ENCODE measurements at places on chromosomes 1 and 21. TPM values are rescaled to one million over a fixed set of nuclear protein-coding genes. Genes with fewer than 3 reads are reported as not detected.
A peak's percentile ranks its signal among the peaks of the same experiment; 100 is the strongest.

GRCh38 chr1:205416322-205416721 lies 5.5 kb downstream of the LEMD1 start:
- H3K4me1 ChIP-seq: peaks cover 2% of the 10 kb centered on the region
- no peak overlapping the region for H3K27ac ChIP-seq
- DNase-seq: no peak
- H3K36me3 ChIP-seq: peaks cover 2% of the 10 kb centered on the region
- H3K4me3 ChIP-seq: no peak overlapping the region

GRCh38 chr1:11653861-11654136 lies 430 bp downstream of the FBXO2 start:
- no peak for DNase-seq
- H3K27me3 ChIP-seq: peaks cover 32% of the 10 kb centered on the region
- H3K4me1 ChIP-seq: peaks cover 9% of the 10 kb centered on the region

Gene PKLR
- 0.57 TPM for total RNA-seq

- H3K27ac ChIP-seq: no peak overlapping the region
- H3K36me3 ChIP-seq: no peaks in the 10 kb centered on the region
- H3K4me3 ChIP-seq: no peak overlapping the region
- H3K4me1 ChIP-seq: peaks cover 20% of the 10 kb centered on the region
- DNase-seq: no peak
Observed at GRCh38 chr1:154726443-154726842, 118.5 kb upstream of the ADAR start.

GRCh38 chr1:92748138-92748537 lies 36.8 kb downstream of the EVI5 start:
- H3K4me3 ChIP-seq: no peak overlapping the region
- no peak overlapping the region for H3K27ac ChIP-seq
- peaks cover 2% of the 10 kb centered on the region for H3K36me3 ChIP-seq
- no peak for DNase-seq
- H3K27me3 ChIP-seq: no peaks in the 10 kb centered on the region
- peaks cover 3% of the 10 kb centered on the region for H3K4me1 ChIP-seq

Gene NCAM2
- 0.60 TPM for total RNA-seq

DNA sequence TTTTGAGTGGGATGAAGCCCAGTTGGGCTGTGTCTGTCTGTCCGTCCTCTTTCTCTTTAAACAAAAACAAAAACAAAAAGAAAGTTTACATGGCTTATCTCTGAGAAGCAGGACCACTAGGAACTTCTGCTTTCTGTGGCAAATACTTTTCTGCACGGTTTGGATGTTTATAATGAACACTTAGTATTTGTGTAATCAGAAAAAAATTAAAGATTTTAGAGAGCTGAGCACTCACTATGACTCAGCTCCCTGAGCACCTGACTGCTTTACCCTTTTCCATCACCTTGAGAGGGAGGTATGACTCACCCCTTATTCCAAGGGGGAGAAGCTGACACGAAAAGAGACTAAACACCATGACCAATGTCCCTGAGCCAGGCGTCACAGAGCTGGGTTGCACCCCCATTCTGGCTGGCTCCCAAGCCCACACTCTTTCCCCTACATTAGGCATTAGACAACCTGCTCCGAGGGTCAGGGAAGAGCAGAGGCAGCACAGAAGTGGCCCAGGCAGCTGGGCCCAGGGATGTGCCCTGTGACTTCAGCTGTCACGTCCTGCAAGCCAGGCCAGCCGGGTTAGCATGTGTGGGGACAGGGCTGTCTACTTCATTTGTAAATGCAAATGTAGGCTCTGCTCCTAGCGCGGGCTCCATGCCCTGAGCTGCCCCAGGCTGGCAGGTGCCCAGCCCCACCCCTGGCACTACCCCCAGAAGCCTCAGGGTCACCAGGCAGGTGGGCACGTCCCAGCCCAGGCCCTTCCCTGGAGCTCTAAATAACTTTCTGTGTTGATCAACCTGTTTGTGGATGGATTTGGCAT lies 30.4 kb downstream of the RAP1GAP start:
- H3K4me1 ChIP-seq: peaks cover 2% of the 10 kb centered on the region
- DNase-seq: no peak
- no peaks in the 10 kb centered on the region for H3K36me3 ChIP-seq
- no peak overlapping the region for H3K4me3 ChIP-seq
- peaks cover 31% of the 10 kb centered on the region for H3K27me3 ChIP-seq

DNA sequence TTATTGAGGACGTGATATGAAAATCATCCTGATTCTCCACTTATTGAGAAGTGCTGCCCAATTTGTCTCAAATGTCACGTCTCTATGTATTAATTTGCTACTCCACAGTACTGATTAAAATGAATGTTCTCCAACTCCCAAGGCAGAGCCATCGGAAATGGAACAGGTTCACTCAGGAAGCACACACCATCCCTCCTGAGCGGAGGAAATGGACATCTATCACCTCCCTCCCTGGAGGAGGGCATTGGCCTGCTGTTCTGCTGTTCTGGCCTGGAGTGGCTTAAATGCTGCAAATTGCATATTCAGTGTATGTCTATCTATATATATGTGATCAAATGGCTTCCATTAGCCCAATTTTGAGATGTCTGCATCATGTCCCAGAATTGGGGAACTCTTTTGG lies 140.5 kb downstream of the CSMD2 start:
- H3K4me1 ChIP-seq: peaks cover 16% of the 10 kb centered on the region
- no peak for DNase-seq
- H3K4me3 ChIP-seq: no peak overlapping the region
- H3K36me3 ChIP-seq: no peaks in the 10 kb centered on the region
- no peak overlapping the region for H3K27ac ChIP-seq
- H3K27me3 ChIP-seq: peaks cover 10% of the 10 kb centered on the region

- no peak for DNase-seq
- H3K4me3 ChIP-seq: no peak overlapping the region
- no peaks in the 10 kb centered on the region for H3K36me3 ChIP-seq
- H3K27me3 ChIP-seq: no peaks in the 10 kb centered on the region
- no peak overlapping the region for H3K27ac ChIP-seq
Observed at GRCh38 chr1:87117761-87118368, 203.4 kb downstream of the HS2ST1 start.

GRCh38 chr1:33918368-33918767 lies 54.5 kb downstream of the HMGB4 start:
- H3K27me3 ChIP-seq: peaks cover 11% of the 10 kb centered on the region
- DNase-seq: no peak
- H3K4me3 ChIP-seq: no peak overlapping the region
- H3K4me1 ChIP-seq: no peaks in the 10 kb centered on the region
- no peak overlapping the region for H3K27ac ChIP-seq
- no peaks in the 10 kb centered on the region for H3K36me3 ChIP-seq

DNA sequence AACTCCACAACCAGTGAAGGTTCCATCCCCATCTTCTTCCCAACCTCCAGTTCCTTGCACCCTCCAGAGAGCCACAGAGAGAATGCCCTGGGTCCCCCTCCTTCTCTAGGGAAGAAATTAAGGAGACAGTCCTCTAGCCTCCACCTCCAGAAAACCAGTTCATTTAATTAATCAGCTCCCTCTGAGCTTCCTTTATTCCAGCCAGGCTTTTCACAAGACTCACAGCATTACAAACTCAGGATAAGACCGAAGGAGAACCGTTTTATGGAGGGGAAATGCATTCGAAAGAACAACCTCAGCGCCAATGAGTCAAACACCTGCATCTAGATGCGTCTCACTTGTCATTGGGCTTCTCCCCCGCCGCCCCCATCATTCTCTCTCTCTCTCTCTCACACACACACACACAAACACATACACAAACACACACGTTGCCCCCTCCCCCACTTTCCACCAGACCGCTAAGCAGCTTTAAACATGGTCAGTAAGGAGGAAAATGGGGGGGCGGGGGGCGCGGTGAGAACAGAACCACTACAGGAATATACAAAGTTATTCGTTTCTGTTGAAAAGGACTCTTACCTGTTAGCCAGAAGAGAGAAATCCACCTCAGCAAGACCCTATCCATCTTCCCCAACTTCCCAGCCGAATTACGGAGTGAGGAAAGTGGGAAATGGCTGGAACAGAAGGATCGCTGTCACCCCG lies 544 bp downstream of the ILDR2 start:
- no peak for DNase-seq
- peak overlapping the region; percentile 78 for H3K4me3 ChIP-seq
- peaks cover 81% of the 10 kb centered on the region for H3K27me3 ChIP-seq
- peaks cover 10% of the 10 kb centered on the region for H3K4me1 ChIP-seq
- no peaks in the 10 kb centered on the region for H3K36me3 ChIP-seq

- no peak for DNase-seq
- no peaks in the 10 kb centered on the region for H3K27me3 ChIP-seq
- peaks cover 18% of the 10 kb centered on the region for H3K4me1 ChIP-seq
- no peak overlapping the region for H3K27ac ChIP-seq
- H3K4me3 ChIP-seq: no peak overlapping the region
- H3K36me3 ChIP-seq: no peaks in the 10 kb centered on the region
Observed at GRCh38 chr21:15437883-15438282, 291.9 kb upstream of the USP25 start.

DNA sequence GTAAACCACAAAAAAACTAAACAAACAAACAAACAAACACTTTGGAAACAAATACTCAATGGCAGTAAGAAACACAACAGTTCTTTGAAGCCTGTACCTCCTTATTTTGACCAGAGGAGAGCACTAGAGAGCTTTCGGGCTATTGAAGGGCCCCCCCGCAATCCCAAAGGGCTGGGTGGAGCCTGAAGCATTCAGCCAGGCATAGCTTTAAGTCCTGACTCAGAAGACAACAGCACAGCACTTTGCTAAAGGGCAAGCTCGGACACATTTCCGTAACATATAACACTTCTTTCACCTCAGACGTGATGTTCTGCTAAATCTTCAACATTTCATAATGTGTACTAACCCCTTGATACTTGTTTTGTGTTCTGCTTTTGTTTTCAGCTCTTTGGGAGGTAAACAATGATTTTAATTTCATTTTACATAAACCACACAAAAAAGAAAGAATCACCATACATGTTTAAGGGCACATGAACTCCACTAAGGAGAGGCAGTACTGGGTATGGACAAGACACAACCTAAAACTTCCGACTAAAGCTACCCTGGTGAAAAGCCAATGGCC lies 9.7 kb upstream of the SHCBP1L start:
- no peaks in the 10 kb centered on the region for H3K27me3 ChIP-seq
- peak; percentile 24 for DNase-seq
- H3K4me1 ChIP-seq: peaks cover 5% of the 10 kb centered on the region
- H3K27ac ChIP-seq: no peak overlapping the region

Gene GNL2
- total RNA-seq: 55.0 TPM

DNA sequence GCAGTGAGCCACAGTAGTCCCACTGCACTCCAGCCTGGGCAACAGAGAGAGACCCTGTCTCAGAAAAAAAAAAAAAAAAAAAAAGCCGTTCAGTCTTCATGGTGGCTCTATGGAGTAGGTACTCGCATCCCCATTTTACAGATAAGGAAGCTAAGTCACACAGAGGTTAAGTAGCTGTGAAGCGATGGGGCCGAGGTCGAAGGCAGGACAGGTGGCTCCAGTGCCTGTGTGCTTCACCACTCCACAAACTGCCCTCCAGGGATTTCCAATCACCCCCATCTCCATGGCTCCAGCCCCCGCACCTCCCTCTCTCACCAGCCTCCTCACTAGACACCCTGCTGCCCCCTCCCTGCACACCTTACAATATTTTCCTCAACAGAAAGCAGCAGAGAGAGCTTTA lies 61.9 kb downstream of the SYF2 start:
- no peaks in the 10 kb centered on the region for H3K36me3 ChIP-seq
- peaks cover 66% of the 10 kb centered on the region for H3K4me1 ChIP-seq
- DNase-seq: no peak
- H3K27ac ChIP-seq: no peak overlapping the region
- no peak overlapping the region for H3K4me3 ChIP-seq
- no peaks in the 10 kb centered on the region for H3K27me3 ChIP-seq

Gene TRIM46
- 25.7 TPM for total RNA-seq

Gene TTLL10
- 5.0 TPM for total RNA-seq

Gene KIF2C
- 26.6 TPM for total RNA-seq

DNA sequence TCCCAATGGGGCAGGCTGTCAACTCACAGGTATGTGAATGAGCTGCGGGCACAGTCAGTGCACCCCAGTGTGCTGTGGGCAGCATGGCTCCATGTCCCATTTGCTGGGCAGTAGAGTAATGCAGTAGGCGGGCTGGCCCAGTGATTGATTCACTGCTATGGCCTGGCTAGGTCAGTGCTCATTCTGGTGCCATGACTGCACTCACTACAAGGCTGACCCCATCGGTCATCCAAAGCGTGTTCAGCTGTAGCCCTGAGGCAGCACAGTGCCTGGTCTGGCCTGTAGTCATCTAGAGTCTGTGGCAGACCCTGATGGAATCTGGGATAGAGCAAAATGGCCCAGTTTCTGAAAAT lies 7.4 kb downstream of the HYI start:
- no peaks in the 10 kb centered on the region for H3K27me3 ChIP-seq
- H3K4me3 ChIP-seq: no peak overlapping the region
- no peak for DNase-seq

DNA sequence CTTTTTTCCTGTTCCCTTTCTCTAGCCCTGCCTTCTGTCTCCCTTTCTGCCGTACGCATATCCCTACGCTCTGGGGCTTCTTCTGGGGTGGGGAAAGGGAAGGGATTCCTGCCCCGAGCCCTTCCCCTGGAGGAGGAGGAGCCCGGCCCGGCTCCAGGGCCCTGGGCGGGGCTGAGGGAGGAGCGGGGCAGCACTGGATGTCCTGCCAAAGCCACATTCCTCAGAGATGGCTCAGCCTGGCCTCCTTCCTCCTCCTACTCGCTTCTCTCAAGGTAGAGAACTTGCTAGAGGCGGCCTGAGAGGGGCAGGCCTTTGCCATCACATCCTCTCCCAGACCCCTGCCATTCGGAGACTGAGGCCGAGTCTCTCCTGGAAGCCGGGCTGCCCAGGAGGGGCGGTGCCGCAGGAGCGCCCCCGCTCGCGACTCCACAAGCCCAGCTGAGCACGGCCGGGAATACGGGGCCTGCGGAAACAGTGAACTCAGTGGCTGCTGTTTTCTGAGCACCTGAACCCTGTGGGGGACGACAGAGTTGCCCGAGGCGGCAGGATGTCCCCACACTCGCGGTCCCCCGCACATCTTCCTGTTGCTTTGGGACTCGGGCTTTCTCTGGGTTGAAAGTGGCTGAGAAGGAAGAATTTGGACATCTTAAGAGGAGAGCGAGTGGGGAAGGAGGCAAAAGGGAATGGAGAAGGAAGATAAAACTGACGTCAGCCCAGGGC lies 12.2 kb downstream of the ADAMTSL4 start:
- H3K4me1 ChIP-seq: peaks cover 49% of the 10 kb centered on the region
- H3K27ac ChIP-seq: peak overlapping the region; percentile 100
- peaks cover 1% of the 10 kb centered on the region for H3K36me3 ChIP-seq
- peak overlapping the region; percentile 77 for H3K4me3 ChIP-seq

DNA sequence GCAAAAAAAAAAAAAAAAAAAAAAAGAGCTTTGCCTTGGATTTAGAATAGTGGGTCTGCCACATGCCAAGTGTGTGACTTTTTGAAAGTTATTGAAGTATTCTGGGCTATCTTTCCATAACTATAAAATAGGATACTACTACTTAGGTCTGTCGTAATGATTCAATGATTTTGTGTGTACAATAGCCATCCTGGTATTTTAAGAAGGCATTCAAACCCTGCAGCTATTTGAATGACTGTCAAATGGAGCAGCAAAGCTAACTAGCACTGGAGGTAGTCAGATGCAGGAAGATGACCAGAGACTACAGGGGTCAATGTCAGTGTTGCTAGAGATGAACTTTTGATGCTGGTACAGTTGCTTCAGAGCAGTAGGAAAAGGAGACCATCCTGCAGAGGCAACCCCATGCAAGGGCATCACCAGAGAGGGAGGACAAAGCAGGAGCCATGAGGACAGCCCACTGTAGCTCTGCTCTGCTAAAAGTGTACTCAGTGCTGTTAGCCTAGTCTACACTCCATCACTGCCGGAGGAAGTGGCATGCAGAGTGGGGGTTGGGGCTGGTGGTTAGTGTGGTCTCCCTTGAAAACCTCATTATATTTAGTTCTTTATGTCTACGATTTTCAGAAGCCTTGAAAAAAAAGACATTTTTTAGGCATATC lies 29.0 kb downstream of the DUSP10 start:
- H3K4me1 ChIP-seq: peaks cover 80% of the 10 kb centered on the region
- peaks cover 1% of the 10 kb centered on the region for H3K36me3 ChIP-seq
- H3K27me3 ChIP-seq: no peaks in the 10 kb centered on the region
- H3K27ac ChIP-seq: no peak overlapping the region
- no peak overlapping the region for H3K4me3 ChIP-seq
